ENCODE measurements at places on chromosomes 12 and 14.

- DNase-seq: no peak
These were observed 207.9 kb downstream of the TMEM132C start for GRCh38 chr12:128474916-128475315.

- DNase-seq: no peak
These were observed 3.7 kb downstream of the LETMD1 start for GRCh38 chr12:51051787-51052186.

DNA sequence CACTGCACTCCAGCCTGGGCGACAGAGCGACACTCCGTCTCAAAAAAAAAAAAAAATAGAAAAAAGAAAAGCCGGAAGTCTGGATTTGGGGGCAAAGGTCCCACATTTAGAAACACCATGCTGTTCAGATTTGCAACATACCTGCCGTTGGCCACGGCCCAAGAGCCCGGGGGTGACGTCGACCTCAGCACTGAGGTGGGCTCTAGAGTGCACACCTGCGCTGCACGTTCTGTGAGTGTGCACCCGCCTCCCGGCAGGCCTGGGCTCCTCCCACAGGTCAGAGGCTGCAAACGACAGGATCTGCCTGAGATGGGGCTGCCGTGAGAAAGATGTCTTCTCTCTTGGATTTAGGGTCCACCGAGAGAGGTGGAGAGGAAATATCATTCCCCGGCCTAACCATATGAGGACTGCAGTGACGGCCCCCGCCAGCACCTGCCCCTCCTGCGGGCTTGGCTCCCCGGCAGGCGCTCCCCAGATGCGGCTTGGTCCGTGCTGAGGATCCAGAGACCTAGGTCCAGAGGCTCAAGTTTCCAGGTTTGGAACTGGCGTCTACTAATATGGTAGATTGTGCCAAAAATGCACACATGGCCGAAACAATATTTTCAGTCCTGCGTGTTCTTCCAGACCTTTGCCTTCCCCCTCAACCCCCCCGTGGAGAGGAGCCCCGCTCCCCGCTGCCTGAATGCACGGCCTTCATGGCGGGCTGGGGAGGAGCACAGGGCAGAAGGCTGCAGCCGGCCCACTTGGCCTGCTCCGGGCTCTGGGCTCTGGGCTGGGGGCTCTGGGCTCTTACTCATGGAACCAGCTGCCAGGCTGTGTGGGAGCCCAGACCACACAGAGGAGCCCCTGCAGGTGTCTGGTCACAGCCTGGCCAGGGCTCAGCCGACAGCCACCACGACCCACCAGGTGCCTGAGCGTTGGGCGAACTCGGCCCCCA, 58.8 kb upstream of the FBRSL1 start:
- no peak for DNase-seq

DNA sequence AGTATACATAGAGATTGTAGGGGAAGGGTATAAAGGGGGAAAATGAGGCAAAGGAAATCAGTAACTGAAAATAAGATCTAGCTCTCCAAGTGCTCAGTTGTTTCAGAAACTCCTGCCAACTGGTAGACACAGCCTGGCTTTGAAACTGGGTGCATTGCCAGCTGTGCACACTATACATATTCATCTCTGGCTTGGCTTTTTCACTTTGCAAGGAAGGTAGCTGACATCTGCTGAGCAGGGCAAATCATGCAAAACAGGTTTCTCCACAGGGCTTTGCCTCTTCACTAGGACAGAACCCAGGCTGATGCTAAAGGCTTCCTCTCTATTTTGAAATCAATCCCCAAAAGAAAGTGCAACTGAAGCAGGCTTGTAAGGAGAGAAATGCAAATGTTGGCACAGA, 101.5 kb downstream of the HELB start:
- DNase-seq: no peak

- no peak for DNase-seq
These were observed 1.6 kb downstream of the GMPR2 start for GRCh38 chr14:24234095-24235005.

DNA sequence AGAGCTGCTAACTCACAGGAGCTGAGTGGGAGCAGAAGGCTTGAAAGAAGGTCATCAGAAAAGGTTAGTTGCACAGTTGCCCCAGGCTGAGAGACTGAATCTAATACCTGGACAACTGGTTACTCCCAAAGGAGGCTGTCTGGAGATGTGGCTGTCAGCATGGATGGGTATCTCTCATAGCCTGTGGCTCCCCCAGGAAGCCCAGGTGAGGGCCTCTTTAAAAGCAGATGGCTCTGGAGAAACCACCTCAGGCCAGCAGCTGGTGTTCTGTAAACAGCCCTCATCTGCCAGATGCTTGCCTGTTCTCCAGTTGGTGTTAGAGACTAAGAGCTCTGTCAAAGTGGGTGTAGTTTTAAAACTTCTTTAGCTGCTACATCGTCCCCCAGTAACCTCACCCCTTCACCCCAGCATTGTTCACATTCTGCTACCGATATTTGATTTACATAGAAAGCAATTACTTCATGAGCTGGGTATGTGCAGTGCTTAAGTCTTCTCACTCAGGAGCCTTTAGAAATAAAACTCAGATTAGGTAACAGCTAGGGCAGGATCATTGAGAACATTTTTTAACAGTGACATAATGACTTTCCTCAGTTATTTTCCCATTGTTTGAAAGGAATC, 25.8 kb downstream of the DACT1 start:
- no peak for DNase-seq

DNA sequence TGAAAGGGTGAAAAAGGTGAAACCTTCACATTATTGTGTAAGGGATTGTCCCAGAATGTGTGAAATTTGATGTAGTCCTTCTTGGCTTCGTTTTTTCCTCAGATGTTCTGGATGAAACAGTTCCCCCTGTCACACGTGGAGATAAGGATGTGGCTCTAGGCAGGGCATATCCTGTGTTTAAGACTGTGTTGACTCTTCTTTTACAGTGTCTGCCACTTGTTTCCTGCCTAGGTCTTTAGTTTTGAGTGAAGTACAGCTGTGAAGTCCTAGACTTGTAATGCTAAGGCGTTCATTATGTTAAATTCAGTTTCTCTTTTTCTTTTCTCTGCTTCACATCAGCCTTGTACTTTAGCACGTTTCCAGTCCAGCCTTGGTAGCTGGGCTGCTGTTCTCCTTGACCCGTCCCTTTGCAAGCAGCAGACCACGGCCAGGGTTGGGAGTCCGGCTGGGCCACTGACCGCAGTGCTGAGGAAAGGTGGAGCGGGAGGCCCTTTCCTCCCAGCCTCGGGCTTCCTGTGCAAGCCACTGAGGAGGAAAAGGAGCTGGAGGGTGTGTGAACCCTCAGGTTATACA, 59.1 kb downstream of the RASSF3 start:
- peak; percentile 64 for DNase-seq

DNA sequence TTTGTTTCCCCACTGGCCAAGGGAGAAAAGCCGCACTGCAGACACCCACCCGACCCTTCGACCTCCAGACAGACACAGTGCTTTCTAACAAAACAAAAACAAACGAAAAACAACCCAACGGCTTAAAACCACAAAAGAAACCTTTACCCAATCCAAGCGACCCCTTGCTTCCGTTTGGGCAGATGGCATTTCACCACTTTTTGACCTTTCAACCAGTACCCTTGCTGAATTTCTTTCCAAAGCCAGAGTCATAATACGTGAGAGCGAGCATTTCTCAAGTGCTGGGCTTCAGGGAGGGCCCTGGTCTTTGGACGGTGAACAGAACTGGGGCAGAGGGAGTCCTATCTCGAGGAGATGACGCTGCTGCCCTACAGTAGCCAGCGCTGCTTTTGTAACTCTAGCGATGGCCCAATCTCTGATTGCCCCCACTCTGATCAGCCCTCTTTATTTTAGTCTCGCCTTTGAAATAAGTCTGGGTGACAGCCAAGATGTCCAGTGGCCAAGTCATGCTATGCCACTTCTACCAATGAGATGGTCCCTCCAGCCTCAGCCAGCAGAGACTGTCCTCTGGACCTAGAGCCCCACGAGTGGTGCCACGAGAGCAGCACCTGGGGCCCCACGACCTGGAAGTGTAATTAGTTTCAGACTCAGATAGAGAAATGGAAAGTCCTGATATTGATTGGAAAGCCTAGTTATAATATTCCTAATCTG, 21.9 kb upstream of the ADIPOR2 start:
- peak; percentile 75 for DNase-seq
